ENCODE measurements at places on chromosomes 5 and 9.

- DNase-seq, result peak; percentile 21
These were observed 288.6 kb upstream of the DAB2 start for GRCh38 chr5:39713250-39713916.

DNA sequence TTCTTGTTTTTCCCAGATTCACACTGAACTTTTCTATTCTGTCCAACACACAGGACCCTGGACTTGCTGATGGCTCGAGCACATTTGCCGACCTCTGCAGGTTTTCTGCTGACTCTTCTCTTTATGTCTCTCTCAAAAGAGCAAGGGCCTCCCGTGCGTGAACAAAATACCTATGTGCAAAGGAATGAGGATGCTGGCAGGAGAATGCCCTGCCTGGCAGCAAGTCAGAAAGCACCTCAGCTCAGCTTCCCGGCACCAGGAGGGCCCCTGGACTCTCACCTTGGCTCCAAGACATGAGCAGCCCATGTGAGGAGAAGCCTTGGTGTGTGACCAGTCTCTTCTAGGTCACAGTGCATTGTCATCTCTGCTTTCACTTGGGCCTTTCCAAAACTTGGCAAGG is 36.1 kb downstream of the PAPPA start:
- no peak for DNase-seq

GRCh38 chr9:114088571-114089170 is 10.4 kb downstream of the KIF12 start:
- no peak for DNase-seq

DNA sequence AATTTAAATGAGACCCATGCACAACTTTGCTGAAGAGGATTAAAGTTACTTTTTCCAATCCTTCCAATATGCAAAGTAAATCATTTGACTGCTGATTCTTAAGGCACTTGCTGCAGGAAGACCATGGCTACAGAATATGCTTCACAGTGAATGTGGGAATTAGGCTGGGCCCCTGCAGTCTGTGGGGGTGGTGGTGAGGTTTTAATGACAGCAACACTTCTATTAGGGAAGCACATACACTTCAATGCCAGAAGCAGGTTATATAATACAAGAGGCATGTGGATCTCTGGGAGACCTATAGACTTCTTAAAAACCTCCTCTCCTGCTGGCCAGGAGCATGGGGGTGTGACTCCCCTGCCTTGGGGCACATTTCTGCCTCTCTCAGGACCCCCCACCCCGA is 124.5 kb upstream of the KLF9 start:
- peak; percentile 43 for DNase-seq

DNA sequence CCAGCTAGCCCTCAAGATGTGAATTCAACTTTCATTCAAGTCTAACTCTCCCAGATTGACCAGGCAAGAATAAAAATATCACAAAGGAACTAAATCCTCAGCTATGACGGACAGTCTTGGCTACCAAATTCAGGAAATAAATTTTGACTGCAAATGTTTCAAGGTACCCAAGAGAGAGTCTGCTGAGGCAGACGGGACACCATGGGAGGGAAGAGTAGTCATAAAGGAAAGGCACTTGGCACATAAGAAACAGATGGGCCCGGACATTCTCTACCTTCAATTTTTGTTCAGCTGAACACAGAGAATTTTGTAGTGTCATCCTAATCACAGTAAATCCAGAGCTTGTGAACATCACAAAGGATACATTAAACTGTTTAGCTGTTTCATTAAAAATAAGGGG is 390.0 kb downstream of the DTWD2 start:
- DNase-seq, result no peak

GRCh38 chr5:149280802-149281201 is 9.1 kb downstream of the AFAP1L1 start:
- no peak for DNase-seq

GRCh38 chr5:65014769-65015168 is 246.0 kb downstream of the CWC27 start:
- DNase-seq, result no peak

DNA sequence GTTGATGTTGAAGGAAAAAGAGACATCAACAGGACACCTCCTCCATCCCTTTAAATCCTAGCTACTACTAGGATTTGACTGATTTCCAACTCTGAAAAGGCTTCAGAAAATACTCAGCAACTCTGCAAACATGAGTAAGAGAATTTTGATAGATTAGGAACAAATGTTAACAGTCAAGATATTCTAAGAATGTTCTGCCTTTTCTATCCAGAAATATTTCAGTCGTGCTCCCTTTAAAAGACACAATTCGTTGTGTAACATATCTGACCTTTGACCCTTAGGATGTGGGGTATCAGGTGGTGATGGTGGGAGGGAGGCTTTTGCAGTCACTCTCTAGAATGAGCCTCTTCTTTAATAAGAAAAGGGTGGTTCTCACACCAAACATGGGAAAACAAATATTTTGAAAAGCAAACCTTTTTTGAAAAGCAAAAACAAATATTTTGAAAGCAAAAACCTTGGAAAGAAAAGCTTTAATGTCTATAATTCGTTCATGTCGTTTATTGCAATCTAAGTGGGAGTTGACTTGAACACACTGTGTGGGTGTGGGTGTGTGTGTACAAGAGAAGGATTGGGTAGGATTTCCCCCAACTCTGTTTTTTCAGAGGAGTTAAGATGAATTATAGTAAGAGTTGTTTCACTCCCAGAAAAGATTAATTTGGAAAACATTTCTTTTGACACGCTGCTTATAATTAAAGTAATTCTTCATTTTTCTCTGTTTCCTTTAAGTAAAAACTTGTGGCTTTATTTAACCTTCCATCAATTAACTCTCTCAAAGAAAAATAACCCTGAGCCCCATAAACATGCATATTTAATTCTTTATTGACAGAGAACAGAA is 152.8 kb downstream of the TMEM167A start:
- no peak for DNase-seq

DNA sequence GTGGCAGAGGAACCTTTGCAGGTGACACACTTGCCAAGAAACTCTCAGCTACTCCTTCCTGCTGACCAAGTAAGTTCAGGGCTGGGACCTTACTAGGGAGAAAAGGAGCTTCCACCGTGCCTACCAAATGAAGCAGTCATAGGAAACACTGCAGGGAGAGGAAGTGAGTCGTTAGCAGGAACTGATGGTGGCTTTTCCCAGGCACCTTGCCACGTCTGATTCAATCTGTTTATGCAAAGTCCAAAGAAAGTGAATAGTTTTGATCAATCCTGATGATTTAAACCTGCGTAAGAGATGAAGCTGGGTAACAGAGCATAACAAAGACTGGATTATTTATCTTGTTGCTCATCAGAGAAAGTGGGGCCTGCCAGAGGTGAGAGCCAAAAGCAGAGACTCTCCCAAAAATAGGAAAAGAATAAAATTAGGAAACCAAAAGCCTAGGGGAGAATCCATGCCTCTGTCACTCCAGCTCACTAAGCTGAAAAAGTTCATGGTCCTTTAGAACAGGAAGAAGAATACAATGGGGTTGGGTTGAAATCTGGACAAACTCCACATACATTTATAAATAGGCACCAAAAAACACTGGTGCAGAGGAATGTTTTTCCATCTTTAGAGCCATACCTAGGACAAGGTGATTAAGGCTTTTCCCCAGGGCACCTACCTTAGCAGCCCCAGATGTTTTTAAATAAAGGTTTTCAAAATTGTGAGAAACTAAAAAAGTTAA is 9.3 kb upstream of the PFDN1 start:
- DNase-seq, result peak; percentile 94

- peak; percentile 85 for DNase-seq
These were observed 30.8 kb upstream of the AGGF1 start for GRCh38 chr5:76999451-76999850.

DNA sequence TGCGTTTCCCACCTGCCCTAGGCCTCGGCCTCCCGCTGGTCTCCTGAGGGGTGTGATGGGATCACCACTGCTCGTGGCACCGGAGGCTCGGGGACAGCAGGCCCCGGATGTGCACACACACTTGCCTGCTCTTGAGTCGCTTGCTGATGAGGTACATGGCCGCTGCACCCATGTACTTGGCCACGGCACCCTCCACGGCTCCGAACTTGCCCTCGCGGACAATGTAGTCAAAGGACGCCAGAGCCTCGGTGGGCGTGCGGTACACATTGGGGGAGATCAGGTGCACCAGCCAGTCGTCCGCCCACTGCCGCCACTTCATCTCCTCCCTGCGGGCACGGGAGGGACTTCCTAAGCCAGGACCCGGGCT is 4.7 kb downstream of the PTGES2 start:
- DNase-seq, result no peak

DNA sequence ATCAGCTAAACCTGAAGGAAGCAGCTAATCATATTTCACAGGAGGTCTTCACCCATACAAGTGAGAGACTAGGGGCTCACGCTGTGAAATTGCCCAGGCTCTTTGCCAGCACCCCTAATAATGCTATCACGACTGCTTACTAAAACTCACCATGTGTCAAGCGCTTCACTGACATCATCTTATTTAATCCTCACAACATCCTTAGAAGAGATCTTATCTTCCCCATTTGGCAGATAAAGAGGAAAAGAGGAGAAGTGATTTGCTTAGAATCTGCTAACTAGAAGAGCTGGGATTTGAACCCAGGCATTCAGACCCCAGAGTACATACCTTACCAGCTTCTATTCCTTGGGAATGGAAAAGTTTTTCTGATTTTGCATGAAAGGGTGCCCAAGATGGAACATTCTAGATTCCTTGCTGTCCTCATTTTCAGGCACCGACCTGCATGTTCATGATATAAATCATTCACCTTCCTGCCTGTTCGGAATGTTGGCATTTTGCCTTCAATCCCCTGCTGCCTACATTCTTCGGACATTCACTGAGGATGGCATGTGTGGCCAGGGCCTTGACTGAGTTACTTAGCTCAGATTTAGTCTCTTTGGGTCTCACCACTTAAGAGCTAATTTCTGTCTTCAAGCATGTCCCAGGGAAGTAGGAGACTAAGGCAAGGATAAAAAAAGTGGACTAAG is 88.1 kb downstream of the SH3TC2 start:
- peak; percentile 24 for DNase-seq

DNA sequence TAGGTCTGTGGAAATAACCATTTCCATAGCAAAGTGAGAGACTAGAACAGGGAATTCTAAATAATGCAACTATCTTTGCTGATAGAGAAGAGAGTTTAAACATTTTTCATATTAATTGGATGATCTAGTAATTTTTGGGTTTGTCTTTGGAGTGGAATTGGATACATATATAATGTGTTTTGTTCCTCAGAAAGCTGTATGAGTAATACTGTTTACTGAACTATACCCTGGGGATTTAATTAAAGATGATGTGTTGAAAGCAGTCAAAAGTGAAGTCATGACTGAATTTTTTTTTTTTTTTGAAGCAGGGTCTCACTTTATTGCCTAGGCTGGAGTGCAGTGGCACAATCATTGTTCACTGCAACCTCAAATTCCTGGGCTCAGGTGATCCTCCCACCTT is 17.9 kb downstream of the FER start:
- DNase-seq, result no peak

GRCh38 chr5:981456-981855 is 27.1 kb upstream of the NKD2 start:
- DNase-seq, result no peak

DNA sequence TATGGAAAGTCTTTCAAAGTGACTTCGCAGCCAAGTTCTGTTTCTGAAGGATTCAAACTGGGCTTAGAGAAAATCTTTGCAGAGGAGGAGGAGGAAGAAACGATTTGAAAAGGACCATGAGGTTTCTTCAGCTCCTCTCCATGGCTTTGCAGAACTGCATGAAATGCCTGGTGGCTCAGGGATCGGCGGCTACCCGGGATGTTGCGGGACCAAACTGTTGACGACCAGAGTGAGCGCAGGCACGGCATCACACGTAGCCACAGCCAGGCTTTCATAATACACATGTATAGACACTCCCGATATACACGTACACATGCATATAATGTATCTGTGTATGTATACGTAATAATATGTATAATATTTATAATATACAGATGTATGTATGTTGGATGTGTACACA is 180.0 kb downstream of the PAX5 start:
- DNase-seq, result no peak

DNA sequence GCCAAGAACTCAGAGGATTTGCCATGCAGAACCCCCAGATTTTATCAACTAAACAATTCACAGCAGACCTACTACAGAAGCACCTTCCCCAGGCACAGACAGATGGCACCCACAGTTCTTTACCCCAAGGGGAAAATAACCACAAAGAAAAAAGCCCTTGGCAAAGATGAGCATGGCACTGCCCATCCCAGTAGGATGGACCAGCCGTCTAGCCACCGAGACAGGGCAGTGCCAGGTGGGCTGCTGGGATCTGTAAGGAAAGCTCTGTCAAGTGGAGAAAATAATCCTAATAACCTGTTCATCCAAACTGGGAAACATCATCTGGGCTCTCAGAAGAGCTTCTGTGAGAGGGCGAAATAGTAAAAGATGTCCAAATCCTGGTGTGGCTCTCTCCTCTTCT is 130.0 kb downstream of the COL23A1 start:
- no peak for DNase-seq

DNA sequence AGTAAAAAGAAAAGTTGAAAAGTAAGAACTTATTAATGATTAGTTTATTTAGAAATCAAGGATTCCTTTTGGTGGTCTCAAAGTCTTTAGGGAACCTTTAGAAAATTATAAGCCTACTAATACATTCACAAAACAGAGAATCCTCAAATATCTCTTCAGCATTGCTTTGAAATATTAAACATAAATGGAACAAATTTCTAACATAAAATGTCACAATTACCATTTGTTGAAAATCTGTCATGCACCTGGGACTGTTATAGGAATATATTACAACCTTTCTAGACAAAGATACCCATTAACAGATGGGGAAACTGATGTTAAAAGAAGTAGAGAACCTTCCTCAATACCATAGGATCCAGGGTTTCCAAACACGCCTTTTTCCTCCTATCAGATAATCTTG is 83.2 kb downstream of the LHFPL2 start:
- no peak for DNase-seq

DNA sequence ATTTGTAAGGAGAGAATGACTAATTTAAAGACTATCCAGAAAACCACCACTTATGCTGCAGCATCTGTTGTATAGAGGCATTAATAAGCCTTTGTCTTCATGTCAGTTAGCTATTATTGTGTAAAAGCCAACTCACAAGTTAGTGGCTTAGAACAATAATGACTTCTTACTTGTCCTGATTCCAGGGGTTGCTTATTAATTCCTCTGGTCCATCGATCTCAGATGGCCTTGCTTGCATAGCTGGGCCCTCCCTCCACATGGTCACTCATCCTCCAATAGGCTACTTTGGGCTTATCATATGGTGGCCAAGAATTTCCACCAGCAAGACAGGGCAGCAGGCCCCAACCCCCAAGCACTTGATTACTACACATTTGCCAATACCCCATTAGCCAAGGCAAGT is 44.5 kb upstream of the STK32A start:
- peak; percentile 3 for DNase-seq

DNA sequence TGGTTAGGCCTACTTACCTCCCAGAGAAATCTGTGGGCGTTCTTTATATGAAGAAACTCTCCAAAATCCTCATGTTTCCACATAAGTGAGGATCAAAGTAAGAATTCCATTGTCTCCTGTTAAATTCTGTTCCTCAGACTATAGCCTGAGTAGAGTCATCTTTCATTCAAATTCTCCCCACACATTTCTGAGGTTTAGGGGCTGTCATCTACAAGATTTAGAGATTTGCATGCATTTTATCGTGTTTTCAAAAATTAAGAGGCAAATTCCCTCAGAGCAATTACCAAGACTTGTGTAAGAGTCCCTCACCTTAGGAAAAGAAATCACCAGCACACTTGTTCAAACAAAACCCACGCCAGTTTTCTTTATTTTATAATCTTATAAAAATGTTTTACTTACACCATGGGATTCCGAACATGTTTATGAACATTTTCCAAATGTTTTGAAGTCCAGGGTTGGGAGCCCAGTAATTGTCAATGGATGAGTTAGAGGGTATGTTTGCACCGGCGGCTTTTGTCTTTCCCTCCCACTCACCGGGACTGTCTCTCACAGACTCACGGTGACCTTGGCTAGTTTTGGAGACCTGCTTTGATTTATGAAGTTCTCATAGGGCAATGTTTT is 367.6 kb downstream of the ENC1 start:
- DNase-seq, result peak; percentile 61
